Stimulated activated CD4-positive, alpha-beta T cell treated with anti-CD3 and anti-CD28 coated beads, Interleukin-15, amount 100 ng/mL, for 1 hour (primary cell): ENCODE measurements at places on chromosomes 11 and 22.
A peak's percentile ranks its signal among the peaks of the same experiment; 100 is the strongest.

DNA sequence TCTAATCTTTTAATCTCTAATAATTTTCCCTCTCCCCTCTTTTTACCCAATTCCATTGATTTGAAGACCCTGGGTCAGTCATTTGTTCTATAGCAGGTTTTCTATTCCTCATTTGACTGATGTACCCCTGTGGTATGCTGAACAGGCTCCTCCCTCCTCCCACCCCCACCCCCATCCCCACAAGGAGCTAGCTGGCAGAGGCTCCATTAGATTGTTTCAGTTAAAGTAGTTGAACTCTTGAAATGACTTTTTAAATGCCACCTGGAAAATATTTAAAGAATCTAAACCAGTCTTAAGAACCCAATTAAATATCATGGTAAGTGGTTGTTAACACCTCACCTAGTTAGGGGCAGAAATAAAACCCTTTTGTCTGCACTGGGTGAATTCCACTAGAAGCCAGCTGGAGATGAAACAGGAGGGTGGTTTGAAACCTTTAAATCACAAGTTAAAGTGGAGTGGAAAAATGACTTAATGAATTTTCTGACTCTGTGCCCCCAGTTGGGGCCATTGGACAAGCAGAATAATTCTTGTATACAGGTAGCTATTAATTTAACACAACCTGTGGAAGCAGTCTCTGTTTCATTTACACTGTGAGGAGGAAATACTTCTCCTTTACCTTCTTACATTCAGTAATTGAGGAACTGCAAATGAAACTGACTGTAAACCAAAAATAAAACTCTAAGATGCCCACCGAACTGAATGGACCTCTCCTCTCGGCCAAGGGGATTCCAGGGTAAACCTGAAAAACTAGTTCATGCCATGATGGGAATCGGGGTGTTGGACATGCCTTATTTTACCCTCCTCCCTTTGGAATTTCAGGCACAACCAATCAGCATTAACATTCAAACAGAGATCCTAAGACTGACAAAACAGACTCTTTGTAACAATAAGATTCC lies 30.7 kb downstream of the PRR5L start:
- no peak for DNase-seq

- DNase-seq = no peak
Measured at GRCh38 chr22:25840167-25840566, 98.2 kb downstream of the MYO18B start.

- no peak for DNase-seq
Measured at GRCh38 chr11:43919852-43920597, 22.4 kb upstream of the C11orf96 start.

- no peak for DNase-seq
Measured at GRCh38 chr22:48642550-48642949, 1185.1 kb downstream of the BRD1 start.

GRCh38 chr22:50315289-50316113 lies 8.1 kb upstream of the PLXNB2 start:
- no peak for DNase-seq

DNA sequence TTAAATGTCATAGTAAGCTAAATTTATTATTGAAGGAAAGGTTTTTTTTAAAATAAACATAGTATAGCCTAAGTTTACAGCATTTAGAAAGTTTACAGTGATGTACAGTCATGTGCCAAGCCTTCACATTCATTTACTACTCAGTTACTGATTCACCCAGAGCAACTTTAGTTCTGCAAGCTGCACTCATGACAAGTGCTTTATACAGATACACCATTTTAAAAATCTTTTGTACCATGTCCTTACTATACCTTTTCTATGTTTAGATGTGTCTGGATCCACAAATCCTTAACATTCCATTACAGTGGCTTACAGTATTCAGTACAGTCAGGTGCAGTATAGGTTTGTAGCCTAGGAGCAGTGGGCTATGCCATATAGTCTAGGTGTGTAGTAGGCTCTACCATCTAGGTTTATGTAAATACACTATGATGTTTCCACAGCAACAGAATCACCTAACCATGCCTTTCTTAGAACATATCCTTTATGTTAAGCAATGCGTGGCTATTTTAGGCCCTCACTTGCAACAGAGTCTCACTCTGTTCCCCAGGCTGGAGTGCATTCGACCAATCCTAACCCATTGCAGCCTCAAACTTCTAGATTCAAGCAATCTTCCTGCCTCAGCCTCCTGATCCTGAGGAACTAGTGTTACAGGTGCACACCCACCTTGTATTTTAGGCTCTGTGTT lies 79.5 kb upstream of the SLC25A18 start:
- no peak for DNase-seq

- no peak for DNase-seq
Measured at GRCh38 chr11:120657306-120658070, 145.9 kb downstream of the GRIK4 start.

DNA sequence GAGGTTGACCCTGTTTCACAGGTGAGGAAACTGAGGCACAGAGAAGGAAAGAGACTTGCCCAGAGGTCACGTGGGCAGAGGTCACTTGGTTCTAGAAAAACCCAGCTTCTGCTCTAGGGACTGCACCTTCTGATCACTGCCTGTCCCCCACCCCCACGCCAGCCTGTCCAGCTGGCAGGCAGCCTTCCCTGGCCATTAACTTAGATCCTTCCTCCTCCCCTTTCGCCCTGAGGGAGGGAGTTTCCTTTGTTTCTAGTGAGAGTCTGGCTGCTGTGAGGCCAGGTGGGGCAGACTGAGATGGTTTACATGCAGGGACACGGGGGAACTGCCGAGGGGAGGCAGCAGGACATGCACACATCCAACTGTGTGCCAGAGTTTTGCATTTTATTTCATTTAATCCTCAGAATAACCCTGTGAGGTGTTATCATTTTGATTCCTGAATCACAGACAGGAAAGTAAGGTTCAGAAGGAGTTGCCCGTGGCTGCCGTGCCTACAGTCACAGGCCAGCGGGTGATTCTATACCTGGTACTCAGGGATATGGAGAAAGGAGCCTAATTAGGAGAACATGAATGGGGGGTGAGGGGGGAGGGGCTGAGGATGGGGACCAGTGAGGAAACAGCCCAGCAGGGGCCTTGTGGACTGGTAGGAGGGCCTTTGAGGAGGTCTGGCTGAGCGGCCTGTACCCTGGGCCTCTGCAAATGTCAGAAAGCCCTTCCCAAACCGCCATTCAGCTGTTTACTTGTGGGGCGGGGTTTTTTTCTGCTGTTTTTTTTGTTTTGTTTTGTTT lies 3.4 kb downstream of the FAM83F start:
- no peak for DNase-seq

DNA sequence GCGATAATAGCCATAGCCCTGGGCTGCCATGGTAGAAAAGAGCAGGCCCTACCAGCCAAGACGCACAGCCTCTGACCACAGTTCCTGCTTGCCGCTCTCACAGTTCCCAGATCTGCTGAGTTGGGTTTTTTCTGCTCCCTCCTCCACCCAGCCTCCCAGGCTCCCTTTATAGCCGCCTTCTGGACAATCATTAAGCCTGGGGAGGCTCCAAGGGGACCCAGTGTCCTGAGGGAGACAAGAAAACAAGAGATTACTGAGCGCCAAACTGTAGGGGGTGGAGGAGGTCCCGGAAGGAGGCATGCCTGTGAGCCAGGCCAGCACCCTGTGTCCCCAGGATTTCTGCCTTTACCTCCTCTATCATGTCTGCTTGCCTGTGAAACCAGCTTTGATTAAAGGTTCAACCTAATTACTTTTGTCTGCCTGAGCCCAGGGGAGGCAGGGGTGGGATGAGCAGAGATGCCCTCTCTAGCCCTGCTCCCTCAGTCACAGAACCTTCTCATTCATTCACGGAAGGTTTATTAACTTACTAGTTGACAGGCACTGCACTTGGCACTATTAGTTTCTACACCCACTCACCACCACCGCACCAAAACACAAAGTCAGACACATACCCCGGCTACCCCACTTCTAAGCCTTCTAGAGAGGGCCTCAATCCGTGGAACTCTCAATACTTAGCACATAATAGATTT lies 1.2 kb downstream of the SLC37A4 start:
- DNase-seq = no peak

- no peak for DNase-seq
Measured at GRCh38 chr11:18461909-18462308, 6.3 kb downstream of the LDHAL6A start.

- DNase-seq = no peak
Measured at GRCh38 chr11:76234416-76235232, 28.3 kb upstream of the WNT11 start.

- no peak for DNase-seq
Measured at GRCh38 chr11:75174781-75175370, 24.0 kb downstream of the SLCO2B1 start.

DNA sequence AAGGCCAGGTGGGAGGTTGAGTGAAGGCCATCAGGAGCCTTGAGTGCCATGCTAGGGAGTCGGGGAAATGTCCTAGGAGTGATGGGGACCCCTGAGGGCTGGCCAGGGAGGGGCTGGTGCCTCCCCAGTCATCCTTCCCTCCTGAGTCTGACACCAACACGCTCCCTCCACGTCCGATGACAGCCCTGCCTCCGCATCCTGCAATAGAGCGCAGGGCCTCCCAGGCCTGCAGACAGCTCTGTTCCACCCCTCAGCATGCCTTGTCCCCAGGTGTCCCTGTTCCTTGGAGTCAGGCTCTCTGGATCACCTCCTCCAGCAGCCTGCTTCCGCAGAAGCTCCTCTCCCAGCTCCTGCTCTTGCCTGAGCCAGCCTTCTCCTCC lies 3.1 kb downstream of the RAC2 start:
- DNase-seq = no peak

- no peak for DNase-seq
Measured at GRCh38 chr11:35248558-35249323, 109.8 kb downstream of the CD44 start.

- DNase-seq = no peak
Measured at GRCh38 chr11:128158860-128159259, 428.5 kb downstream of the ETS1 start.

DNA sequence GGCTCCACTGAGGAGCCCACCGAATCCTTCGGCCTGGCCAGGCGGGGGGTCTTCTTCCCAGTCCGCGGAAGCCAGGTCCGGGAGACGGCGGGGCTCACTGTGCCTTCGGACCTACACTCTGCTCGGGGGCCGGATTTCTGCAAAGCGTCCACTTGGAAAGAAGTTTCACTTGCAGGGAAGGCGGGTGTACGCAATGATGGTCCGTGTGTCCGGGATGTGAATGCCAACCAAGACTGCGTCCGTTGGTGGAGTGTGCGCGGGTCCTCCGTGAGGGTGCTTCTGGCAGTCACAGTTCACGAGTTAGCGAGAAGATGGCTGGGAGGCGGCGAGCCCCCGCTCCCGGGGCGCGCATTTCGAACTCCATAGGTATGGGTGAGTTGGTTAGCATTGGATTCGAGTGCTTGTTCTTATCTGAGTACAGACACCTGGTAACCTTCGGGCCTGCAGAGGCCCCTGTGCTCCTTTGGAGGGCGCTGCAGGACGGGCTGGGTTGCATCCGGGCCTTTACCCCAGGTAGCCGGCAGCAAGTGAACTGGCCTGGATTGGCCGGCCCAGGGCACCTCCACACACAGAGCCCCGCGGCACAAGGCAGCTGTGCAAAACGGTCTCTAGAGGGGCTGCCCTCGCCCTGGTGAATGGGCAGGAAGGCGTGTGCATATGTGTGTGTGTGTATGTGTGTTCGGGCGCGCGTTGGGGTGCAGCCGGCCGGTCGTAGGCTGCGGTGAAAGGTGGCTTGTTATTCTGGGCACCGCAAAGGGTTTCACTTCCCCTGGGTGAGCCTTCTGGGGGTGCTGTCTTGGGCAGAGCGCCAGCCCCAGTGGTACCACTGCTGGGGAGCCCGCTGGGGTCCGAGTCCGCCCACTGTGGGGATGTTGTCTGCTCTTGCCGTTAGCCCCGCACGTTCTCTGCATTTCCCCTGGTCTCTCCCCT lies 13.3 kb upstream of the CYP2R1 start:
- DNase-seq = peak; percentile 45

GRCh38 chr22:39621826-39622225 lies 51.3 kb downstream of the CACNA1I start:
- DNase-seq = no peak

DNA sequence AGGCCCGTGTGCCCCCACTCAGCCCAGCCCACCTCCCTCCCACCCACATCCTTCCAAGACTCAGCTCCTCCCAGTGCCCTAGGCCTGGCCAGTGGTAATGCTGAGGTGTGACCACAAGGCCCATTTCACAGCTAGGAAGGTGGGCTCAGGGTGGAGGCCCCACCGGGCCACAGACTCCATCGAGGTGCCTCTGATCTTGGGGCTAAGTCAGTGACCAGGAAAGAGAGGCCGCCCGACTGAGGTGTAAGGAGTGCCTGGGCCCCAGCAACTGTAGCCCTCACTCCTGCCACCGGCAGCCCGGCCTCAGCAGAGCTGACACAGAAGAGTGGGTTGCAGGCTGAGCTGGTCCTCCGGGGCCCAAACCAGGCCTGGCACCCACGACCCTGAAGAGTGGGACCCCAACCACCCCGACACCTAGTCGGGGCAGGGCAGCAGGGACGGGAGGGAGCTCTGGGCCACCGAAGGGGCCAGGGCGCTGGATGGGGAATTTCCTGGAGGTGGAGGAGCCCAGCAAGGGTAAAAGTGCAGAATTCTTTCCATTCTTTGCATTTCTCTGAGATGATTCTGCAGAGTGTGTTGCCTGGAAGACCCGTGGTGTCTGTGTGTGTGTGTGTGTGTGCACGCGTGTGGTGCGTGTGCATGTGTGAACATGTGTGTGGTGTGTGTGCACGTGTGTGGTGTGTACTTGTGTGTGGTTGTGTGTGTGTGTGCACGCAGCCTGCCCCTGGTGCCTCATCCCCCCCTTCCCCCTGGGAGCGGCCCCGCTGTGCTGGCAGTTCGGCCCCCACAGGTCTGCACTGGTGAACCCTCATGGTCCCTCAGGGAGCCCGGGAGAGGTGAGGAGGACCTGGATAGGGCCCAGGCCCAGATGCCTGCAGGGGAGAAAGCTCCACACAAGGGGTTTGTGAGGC lies 8.3 kb upstream of the PIM3 start:
- DNase-seq = no peak

- DNase-seq = peak; percentile 73
Measured at GRCh38 chr11:60831143-60831500, 10.8 kb upstream of the CCDC86 start.

- DNase-seq = no peak
Measured at GRCh38 chr11:11288972-11289616, 64.0 kb downstream of the CSNK2A3 start.

DNA sequence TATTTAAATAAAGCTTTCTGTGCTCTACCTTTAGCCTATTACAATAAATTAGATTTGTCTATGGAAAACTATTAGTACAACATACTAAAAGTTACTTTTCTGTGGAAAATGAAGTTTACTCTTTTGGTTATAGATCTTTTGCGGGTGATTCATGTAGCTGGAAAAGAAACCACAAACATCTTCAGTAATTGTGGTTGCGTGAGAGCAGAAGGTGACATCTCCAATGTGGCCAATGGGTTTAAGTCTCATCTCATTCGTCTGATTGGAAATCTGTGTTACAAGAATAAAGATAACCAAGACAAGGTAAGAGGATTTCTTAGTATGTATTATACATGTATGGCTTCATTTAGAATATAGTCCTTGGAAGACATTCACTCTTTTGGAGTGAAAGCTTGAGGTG lies 68.6 kb downstream of the ATXN10 start:
- DNase-seq = no peak

- DNase-seq = no peak
Measured at GRCh38 chr11:10398525-10398924, 56.5 kb upstream of the AMPD3 start.

GRCh38 chr11:95296621-95297025 lies 65.6 kb upstream of the SESN3 start:
- DNase-seq = no peak
